ENCODE measurements at places on chromosomes 3 and 15.

DNA sequence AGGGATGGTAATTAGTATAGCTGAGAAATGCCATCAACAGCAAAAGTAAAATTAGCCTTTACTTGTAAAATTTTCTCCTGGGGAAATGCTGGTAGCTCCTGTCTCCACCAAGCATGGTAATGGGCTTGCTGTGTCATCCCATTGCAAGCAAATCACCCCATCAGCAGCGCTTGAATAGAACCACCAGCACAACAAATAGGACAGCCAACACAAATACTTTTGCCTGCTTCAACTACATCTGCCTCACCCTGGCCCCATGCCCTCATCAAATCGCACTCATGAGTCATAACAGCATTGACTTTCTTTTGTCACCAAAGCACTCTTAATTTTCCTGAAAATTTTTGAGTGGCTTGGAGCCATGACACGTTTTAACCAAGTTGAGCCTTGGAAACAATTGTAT is 52.6 kb downstream of the ERC2 start:
- no peak for DNase-seq

DNA sequence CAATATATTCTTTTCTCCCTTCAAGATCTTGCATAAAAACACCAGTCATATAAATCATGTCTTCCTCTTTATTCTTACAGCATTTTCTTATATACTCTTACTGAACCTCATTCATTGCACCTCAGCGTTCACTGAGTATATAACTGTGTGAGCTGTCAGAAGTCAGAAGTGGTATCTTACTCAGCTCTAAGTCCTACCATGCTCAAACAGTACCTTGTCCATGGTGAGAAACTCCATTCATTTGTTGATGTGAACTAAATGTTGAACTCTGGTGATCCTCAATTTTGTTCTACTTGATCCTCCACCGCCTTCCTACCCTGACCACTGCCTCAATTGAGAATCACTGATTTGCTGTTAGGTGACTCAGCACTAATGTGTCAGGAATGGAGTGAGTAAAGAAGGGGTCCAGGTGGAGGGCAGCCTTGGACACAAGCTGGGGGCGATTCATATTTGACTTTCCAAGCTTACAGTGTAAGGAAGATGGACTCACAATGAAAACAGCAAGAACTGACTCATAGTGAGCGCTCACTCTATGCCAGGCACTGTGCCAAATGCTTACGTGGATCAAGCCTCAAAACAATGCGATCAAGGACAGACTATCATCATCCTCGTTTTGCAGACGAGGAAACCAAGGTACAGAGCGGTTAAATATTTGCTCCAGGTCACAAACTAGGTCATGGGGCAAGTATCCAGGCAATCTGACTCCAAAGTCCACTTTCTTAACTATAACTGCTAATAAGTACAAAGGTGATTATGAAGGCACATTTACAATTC is 13.5 kb upstream of the ZFYVE19 start:
- peak; percentile 69 for DNase-seq

GRCh38 chr3:110521019-110521418 is 550.6 kb upstream of the NECTIN3 start:
- peak; percentile 46 for DNase-seq

DNA sequence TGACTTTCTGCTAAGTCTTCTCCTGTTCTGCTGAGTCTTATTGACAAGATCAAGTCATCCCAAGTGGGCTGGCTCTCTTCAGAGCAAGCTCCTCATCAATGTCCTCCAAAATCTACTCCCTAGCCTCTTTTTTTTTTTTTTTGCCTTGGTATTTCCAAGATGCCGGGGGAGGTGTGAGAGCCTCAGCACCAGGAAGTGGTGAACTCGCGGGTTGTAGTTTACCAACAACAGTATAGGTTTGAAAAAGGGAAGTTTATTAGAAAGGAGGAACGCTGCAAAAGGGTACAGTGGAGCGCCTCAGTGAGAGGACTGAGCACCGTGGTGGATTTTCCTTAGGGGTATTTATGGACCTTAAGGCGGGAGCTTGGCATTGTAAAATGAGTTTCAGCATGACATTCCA is 94.3 kb upstream of the SGO1 start:
- DNase-seq = no peak

- no peak for DNase-seq
Measured at GRCh38 chr3:59316688-59317275, 267.0 kb upstream of the CFAP20DC start.

GRCh38 chr3:27659279-27660021 is 62.7 kb downstream of the EOMES start:
- DNase-seq = no peak

GRCh38 chr3:113771993-113772392 is 25.2 kb downstream of the ATP6V1A start:
- no peak for DNase-seq

GRCh38 chr3:148309390-148310035 is 388.2 kb upstream of the AGTR1 start:
- peak; percentile 6 for DNase-seq

- no peak for DNase-seq
Measured at GRCh38 chr3:122067214-122067550, 12.0 kb downstream of the CD86 start.

GRCh38 chr3:99330281-99330680 is 308.1 kb upstream of the COL8A1 start:
- no peak for DNase-seq

DNA sequence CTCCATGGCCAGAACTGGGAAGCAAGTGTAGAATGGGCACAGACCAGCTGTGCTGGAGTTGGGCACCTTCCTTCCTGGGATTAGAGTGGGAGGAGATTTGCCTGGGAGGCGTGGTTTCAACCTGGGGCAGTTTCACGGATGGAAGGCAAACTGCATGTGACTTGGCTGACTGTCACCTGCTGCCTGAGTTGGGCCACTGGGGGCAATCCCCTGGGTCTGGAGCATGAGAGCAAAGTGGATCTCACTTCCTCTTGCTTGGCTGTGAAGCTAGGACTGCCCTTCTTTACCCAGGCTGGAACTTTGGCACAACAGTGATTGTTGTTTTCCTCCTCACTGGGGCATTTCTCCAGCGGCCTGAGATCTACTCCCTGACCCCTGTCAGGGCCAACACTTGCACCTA is 1247.0 kb upstream of the EPHA6 start:
- no peak for DNase-seq

GRCh38 chr3:169929830-169930519 is 18.6 kb downstream of the SAMD7 start:
- no peak for DNase-seq

GRCh38 chr3:72595927-72596610 is 252.2 kb downstream of the SHQ1 start:
- no peak for DNase-seq

DNA sequence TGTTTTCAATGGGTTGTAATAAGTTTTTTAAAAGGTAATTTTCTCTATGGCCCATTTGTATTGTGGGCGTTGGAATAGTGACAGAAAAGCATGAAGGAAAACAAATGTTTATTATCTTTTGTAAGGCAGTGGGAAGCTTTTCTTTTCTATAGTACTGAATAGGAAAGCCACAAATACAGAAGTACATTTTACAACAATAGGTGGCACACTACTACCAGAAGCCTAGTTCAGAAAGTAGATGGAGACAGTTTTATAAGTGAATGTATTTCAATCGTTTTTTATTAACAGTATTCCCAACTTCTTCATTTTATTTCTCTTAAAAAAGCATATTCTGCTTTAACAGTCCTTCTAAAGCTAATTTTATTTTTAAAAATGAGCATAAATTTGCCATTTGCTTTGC is 296.7 kb downstream of the PTPRG start:
- DNase-seq = no peak

GRCh38 chr3:149527531-149528339 is 53.2 kb downstream of the TM4SF4 start:
- DNase-seq = no peak

- DNase-seq = no peak
Measured at GRCh38 chr3:65836047-65836446, 202.7 kb downstream of the MAGI1 start.

DNA sequence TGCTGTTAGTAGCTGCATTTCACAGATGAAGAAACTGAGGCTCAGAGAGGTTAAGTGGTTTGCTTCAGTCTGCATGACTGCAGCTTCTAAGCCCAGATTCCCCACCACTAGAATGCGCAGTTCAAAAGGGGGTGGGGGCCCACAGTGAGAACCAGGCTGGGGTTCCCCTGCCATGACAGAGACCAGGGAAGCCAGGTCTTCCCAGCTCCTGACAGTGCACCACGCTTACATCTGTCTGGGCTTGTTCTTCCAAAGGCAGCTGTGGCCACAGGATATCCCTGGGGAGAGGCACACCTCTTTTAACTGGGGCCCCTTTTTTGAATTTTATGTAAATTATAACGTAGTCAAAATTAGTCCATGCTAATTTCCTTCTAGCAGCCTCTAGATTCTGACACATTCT is 5.3 kb downstream of the PLEKHO2 start:
- DNase-seq = no peak

- DNase-seq = no peak
Measured at GRCh38 chr3:27511724-27512422, 27.7 kb upstream of the SLC4A7 start.

DNA sequence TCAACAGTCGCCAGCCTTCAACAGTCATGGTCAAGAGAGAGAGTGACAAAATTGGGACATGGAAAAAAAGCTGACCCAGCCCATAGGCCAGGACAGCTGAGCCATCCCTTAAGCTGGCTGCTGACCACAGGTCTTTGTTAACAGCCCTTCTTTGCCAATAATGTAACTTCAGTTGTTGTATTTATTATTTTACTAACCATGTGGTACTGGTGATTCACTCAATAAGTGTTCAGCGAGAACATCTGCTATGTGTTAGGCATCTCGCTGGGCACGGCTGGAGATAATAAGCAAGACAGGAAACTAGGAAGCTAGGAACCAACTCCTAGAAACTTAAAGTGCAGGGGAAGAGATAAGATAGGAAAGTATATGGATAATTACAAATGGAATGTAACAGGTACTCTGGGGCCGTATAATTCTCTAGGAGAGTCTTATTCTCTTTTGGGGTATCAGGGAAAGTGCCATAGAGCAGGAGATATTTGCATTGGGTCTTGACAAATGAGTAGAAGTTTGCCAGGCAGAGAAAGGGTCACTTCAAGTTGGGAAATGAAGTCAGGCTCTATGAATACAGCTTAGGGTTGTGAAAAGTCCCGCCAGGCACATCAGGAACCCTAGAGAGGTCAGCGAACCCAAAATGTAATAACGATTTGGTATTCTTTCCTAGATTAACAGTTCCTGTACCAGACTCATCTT is 84.0 kb upstream of the TRA2B start:
- DNase-seq = peak; percentile 93

All from GM04503 (cell line).